ENCODE measurements at places on chromosomes 3 and 15.
A peak's percentile ranks its signal among the peaks of the same experiment; 100 is the strongest.

DNA sequence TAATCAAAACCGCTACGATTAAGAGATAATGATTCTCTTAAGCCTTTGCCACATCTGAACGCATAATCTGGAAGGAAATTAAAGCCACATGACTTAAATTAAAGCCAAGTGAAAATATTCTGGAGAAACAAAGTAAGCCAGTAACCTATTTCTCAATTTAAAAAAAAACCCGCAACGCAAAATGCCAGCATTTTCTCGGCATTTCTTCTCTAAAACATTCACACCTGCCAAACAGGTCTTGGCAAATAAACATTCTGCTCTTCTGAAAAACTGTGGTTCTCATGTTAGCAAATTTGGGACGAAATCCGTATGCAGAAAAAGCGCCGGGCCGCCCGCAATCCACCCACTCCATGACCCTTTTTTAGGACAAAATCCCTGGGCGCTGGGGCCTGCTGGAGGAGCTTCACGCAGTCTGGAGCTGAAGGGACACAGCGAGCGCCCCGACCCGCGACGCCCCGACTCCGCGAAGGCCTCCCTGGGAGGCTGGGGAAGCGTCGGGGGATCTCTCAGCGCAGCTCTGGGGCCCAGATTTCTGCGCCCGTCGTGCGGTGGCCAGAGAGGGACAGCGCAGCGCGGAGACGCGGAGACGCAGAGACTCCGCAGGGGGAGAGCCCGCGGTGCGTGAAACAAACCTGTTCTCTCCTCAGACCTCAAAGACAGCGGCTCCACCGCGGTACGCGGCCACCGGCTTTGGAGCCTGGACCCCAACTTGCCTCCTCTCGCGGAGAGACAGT, 471 bp downstream of the NKIRAS1 start:
- DNase-seq = no peak

DNA sequence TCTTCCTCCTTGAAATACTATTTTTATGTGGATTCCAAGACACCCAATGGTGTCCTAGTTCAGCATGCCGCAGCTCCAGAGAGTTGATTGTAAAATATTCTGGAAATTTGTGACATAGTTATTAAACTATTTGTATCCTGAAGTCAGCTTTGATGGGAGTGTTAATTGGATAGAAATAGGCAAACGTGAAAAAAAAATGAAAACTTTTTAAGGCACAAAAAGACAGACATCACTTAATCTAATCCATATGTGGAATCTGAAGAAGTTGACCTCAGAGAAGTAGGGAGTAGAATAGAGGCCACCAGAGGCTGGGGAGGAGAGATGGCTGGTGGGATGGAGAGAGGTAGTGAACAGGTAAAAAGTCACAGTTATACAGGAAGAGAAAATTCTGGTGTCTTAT, 704.2 kb downstream of the ROBO1 start:
- DNase-seq = no peak

- DNase-seq = no peak
Measured at GRCh38 chr3:134311265-134311664, 60.6 kb upstream of the RYK start.

DNA sequence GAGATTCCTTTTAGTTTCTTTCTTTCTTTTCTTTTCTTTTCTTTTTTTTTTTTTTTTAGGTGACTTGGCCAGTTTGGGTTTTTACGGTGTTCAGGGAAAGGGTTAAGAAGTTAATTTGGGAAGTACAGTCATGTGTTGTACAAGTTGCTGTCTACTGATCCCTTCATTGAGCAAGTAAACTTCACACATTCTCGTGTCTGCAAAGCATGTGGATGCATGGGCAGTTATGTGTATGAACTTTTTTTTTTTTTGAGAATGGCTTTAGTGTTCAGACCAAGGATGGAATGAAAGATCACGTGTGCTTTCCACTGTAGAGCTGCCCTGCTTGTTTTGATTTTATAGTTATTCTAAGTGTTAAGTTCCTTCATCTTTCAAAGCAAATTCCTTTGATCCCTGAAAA, 132.3 kb downstream of the PGPEP1L start:
- no peak for DNase-seq

DNA sequence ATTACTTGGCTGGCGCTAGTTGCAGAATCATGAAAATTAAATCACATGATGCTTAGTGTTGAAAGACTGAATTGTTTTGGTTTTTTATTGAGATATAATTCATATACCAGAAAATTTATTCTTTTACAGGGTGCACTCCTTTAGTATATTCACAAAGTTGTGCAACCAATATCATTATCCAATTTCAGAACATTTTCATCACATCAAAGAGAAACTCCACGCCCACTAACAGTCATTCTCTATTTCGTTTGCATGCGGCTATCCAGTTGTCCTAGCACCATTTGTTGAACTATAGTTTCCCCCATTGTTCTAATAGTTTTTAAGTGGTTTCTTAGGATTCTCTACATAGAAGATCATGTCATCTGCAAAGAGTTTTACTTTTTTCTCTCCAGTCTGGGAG, 3.7 kb downstream of the EHD4 start:
- no peak for DNase-seq

- DNase-seq = no peak
Measured at GRCh38 chr3:42875325-42876151, at the start of gene CYP8B1. TSS of gene CYP8B1 (minus strand) at chr3:42875879. CDS start at chr3:42875816, 63 bp downstream.

DNA sequence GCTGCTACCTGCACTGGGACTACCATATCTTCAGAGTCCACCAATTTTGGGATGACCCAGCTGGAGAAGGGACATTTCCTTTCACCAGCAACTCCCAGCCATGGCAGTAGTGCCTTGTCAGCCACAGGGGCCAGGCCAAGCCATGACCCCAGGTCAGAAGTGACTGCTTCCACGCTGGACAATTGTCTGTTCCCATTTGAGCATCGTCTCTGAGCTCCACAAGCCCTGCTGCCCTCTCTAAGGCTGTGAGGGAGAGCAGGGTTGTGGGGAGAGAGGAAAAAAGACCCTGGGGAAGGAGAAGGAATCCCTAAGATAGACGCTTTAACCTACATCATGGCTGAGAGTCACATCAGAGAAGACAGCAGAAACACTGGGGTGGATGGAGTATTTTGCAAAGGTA, 7.4 kb upstream of the RARRES1 start:
- no peak for DNase-seq

DNA sequence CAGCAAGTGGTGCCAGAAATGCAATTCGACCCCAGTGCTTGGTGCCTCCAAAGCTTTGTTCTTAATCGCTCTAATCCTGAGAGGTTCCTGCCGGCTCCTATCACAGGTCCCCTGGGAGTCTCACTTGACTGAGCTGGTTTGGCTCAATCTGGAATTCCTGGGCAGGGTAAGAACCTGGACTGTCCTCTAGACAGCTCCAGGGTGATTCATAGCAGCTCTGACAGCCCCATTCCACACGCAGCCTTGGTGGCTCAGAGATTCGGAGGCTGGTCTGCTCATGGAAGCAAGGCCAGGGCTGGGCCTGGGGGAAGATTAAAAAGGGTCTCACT, 37.9 kb downstream of the MYO5C start:
- DNase-seq = peak; percentile 13

GRCh38 chr3:126056088-126056487, 27.8 kb downstream of the SLC41A3 start:
- no peak for DNase-seq

GRCh38 chr15:92907896-92908712, 8.0 kb downstream of the CHD2 start:
- no peak for DNase-seq

- no peak for DNase-seq
Measured at GRCh38 chr3:191882289-191882688, 421.3 kb downstream of the PYDC2 start.

DNA sequence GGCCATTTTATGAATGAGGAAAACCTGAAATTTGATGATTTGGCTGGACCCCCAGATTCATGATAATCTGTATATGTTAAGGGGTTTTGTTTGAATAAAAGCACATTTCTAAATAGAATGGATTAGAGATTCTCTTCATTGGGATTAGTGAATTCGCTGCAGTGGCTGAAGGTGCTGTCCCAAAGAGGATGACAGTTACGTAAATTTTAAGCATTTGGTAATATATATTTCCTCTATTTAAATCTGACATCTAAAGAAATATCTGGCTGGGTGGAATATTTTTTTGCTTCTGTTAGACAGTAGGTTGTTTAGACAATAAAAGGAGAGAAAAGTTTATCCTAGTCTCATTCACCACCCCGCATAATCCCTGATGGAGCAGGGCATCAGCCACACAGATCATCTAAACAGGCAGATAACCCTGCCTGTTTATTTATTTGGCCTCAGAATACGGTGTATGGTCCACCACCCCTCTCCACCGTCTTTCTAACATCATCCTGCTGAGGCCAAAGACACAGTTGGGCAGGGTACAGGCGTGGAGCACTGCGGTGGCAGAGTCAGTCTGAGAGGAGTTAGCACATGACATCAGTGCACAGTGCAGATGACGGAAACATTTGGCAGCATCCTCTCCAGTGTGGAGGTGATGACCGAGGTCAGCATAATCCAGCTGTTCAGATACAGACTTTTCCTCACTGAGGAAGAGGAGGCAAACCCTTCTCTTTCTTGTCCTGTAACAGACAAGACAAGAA, 20.4 kb upstream of the NFKBIZ start:
- DNase-seq = no peak

- no peak for DNase-seq
Measured at GRCh38 chr3:150296966-150297365, 111.1 kb upstream of the TSC22D2 start.

- DNase-seq = no peak
Measured at GRCh38 chr3:52126036-52126435, 28.2 kb downstream of the POC1A start.

GRCh38 chr3:37941608-37942508, 48.7 kb upstream of the VILL start:
- no peak for DNase-seq

DNA sequence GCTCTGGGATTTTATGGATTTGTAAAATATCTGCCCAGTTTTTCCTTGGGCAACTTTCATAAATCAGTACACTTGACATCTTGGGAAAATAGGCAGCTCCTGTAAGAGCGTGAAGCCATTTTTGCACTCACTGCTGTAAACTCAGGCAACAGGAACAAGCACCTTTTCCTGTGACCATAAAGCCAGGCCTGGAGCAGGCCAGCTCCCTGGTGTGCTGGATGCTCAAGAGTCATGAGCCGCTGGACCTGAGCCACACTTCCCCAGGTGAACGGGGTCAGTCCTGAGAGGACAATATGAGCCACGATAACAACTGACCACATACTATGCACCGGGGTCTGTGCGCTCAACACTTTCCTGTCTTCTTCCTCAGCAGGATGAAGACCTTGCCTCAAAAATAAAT, 158.2 kb downstream of the NUP210 start:
- DNase-seq = no peak

DNA sequence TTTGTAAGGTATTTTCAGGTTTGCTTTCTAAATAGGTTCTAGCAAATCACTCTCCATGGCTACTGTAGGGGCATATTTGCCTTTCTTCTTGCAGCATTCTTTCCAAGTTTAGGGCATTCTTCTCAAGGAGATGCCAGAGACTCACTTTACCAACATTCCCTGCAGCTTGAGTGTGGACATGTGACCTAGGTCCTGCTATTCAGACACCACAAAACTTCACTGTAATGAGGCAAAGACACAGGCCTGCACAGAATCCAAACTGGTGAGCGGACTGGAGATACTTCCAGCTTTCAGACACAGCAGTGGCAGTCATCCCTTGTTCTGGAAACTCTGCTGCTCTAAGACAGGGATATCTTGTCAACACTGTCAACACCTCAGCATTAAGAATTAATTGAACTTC, 146.4 kb upstream of the PFN2 start:
- no peak for DNase-seq

DNA sequence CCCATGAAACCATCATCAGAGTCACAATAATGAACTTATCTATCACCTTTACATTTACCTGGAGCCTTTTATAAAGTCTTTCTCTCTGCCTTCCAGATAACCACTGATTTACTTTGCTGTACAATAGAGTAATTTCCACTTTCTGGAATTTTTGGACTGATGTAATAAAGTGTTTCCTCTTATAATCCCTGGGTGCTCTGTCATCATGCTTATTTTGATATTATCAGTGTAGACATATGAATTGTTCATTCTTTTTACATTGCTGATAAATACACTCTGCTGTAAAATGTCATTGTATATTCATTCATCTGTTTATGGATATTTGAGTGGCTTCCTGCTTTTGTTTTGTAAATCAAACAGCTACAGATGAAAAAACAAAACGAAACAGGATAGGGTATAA, 27.0 kb upstream of the IREB2 start:
- DNase-seq = no peak

- no peak for DNase-seq
Measured at GRCh38 chr15:25176616-25176923, 221.8 kb downstream of the SNRPN start.

GRCh38 chr15:40340740-40341400, at the start of gene CCDC9B:
TSS of gene CCDC9B (minus strand) at chr15:40340939. CDS start at chr15:40340819, 120 bp downstream.
- peak; percentile 44 for DNase-seq

- DNase-seq = no peak
Measured at GRCh38 chr15:70018646-70019600, 78.8 kb downstream of the TLE3 start.

GRCh38 chr15:39511916-39512260, 69.0 kb upstream of the THBS1 start:
- no peak for DNase-seq

Data from NCI-H187 (cell line).